ENCODE measurements at places on chromosomes 11 and 22.

DNA sequence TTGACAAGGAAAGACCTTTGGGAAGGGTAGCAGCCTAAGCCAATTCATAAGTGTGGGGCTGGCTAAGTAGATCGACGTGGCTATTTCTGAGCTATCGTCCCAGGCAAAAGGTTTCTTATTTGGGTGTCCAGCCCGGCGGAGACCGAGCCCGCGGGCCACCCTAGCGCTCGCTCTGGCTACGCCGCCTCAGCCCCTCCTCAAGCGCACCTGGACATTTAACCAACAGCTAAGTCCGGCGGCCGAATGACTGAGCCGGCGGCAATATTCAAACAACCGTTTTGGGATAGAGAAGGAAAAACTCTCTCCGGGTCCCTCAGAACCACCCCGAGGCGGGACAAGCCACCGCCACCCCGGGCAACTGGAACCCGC, 457 bp downstream of the RNF141 start:
- no peak for DNase-seq

- no peak for DNase-seq
Observed at GRCh38 chr11:118198370-118198769, 21.9 kb upstream of the SCN2B start.

- no peak for DNase-seq
Observed at GRCh38 chr11:95229993-95230809, 801 bp downstream of the SESN3 start.

GRCh38 chr11:6530848-6531247, 33.8 kb downstream of the DNHD1 start:
- no peak for DNase-seq

GRCh38 chr11:92332986-92333385, 108.4 kb downstream of the FAT3 start:
- DNase-seq = no peak

DNA sequence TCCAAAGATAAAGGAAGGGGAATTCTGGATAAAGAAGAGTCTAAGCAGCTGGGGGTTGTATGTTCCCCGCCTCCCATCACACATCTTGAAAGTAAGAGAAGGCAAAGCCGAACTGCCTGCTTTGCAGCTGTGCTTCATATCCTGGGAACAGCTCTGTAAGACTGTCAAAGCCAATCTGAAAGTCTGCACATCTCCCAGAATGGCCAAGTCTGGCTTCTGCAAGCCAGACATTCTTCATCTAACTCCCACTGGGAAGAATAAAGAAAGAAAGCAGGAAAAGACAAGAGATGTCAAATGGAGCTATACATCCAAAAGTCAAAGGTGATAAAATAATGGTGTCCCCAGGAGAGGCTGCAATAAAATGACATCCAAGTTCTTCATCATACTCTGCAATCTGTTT, 15.4 kb downstream of the MORC2 start:
- DNase-seq = no peak

DNA sequence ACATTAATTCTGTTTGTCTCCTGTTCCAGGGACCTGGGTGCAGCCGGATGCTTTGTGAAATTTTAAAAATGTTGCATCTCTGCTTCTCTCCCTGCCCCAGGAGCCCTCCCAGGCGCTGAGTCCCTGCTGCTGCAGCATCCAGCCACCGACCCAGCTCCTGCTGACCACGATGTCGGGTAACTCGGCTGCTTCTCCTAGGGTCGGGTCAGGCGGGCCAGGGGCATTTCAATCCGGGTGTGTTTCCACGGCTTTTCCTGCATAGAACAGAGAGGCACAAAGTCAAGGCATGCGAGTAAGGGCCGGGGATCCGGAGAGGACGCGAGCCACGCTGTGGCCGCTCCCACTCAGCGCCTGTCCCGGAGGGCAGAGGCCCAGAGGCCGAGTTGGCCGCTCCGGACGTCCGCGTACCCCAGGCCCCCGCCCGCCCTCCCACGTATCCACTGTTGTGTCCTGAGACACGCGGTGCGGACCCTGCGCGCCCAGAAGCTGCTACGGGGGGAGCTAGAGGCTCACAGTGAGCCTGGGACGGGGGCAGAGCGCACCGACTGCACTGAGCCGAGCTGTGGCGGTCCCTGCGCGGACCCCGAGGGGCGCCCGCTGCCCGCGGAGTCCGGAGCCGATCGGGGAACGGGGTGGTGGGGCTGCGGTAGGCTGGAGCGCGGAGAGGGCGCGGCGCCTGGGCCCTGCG, at the start of gene POU2AF3:
POU2AF3 (plus strand) TSS at position 134 of the 688 bp plus-strand sequence; CDS start at position 170, 36 bp downstream.
- no peak for DNase-seq

DNA sequence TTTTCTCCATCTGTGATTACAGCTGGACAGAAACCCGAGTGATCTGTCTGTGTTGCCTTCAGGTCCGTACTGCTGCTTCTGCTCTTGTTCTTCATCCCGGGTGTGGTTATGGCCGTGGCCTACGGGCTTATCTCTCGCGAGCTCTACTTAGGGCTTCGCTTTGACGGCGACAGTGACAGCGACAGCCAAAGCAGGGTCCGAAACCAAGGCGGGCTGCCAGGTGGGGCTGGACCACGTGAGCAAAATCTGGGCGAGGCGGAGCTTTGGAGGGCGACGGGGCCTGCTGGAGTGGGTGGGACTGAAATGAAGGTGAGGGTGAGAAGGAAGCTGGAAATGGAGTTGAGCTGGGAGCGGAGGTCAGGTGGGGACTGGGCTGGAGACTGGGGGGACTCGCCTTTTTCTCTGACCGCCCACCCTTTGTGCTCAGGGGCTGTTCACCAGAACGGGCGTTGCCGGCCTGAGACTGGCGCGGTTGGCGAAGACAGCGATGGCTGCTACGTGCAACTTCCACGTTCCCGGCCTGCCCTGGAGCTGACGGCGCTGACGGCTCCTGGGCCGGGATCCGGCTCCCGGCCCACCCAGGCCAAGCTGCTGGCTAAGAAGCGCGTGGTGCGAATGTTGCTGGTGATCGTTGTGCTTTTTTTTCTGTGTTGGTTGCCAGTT, 11.1 kb downstream of the CCKBR start:
- DNase-seq = no peak

DNA sequence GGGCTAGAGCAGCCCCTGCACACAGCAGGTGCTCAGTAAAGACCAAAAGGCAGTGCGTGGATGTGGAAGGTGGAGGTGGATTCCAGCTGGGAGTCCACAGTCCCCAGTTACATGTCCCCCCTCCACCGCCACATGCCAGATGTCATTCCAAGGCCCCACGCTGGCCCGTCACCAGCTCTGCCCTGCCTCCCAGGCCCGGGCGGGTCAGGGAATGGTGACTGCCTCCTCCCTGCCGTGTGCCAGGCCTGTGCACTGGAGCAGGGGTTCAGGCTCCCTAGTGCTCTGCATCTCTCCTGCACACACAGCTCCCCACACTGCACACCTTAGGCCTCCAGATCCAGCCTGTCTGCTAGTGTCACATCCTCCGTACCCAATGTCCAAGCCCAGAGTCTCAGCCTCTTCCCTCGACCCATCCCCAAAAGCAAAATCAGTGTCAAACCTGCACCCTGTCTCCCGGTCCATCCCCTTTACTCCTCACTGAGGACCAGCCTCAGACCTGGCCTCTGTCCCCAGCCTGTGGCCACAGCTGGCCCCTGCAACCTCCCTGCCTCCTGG, 40.2 kb upstream of the PRODH start:
- no peak for DNase-seq

DNA sequence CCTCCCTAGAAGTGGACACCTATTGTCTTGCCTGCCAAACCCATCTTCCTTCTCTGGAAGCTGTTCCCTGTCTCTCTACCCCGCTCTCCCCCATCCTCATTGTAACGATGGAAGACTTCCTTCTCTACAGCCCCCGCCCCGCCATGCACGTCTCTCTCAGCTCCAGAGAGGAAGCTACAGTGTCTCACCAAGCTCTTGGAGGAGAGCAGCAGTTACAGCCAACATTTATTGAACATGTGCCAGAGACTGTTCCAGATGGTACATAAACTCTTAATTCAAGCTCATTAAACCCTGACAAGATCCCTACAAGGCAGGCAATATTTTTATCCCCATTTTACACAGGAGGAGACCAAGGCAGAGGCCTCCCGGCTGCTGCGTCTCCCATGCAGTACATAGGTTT, 15.1 kb downstream of the MCHR1 start:
- DNase-seq = no peak

DNA sequence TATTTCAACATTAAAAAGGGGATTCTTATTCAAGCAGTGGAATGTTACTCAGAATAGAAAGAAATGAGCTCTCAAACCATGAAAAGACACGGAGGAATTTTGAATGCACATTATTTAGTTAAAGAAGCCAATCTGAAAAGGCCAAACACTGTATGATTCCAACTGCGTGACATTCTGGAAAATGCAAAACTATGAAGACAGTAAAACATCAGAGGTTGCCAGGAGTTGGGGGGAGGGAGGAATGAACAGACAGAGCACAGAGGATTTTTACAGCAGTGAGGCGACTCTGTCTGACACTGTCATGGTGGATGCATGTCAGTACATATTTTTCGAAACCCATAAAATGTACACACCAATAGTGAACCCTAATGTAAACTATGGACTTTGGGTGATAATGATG, 22.9 kb upstream of the THY1 start:
- no peak for DNase-seq

All from retinal pigment epithelial cell (primary cell).